ENCODE measurements at places on chromosomes 12 and 14.

DNA sequence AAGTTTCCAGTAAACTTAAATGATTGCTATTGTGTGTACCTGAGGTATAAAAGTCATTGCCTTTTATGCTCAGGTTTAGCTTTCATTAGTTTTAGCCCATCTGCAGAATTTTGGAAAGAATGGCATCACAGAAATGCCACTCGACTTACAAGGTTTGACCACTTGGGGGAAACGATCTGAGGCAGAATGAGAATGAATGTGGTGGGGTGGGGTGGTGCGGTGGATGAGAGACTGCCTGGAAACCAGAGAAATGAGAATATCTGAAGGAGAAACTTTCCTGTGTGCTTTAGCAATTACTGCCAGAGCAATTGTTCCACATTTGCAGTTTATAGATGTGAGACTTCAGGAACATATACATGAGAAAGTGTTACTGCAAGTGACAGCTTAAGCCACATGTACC, 225.4 kb upstream of the PDE3A start:
- peak; percentile 34 for DNase-seq

DNA sequence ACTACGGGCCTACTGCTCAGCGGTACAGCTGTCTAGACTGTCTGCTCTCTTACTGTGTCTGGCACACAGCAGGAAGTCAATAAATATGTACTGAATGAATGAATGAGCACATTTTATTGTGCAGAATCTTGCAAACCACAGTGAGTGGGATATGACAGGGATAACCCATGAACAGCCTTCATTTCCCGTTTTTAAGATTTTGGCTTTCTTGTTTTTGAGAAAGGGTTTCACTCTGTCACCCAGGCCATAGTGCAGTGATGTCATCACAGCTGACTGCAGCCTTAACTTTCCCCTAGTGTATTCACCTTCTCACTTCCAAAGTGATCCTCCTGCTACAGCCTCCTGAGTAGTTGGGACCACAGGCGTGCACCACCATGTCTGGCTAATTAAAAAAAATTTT, 203.1 kb downstream of the AEBP2 start:
- no peak for DNase-seq

GRCh38 chr12:130706885-130707570, 9.1 kb downstream of the RIMBP2 start:
- DNase-seq: no peak

DNA sequence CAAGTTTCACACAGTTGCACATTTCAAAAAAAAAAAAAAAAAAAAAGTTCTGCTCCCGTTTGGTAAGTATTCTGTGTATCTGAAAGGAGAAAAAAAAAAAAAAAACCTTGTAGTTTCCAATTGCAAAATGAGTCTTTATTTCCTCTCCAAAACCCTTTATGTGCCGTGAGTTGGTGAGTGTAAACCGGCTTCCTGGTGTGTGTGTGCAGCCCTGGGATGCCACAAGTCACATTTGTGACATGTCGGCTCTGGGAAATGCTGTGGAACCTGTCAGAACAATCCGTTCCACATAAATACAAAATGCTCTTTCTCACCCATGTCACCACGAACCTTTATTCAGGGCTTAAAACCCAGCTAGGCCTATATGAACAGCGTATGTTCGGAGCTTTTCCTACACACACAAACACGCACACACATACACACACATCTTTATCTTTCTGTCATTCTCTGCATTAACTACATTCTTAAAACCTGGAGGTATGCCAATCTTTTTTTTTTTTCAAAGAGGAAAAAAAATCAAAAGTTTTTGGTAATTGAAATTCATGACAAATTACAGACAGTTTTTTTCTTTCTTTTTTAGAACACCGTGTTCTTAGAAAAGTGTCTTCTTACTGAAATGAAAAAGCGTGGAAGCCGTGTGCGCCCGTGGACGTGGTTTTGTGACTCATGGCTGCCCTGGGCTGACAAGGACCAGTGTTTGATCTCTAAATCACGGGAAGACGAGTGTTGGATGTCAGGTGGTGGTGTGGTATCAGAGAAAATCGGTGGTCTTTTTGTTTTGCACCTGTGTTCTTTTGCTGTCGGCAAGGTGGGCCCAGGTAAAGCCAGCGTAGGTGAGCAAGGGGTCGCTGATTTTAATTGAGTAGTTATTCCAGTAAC, 612.0 kb downstream of the VRK1 start:
- DNase-seq: no peak

- DNase-seq: peak; percentile 82
Measured at GRCh38 chr14:64726585-64726890, 22.3 kb downstream of the PLEKHG3 start.

GRCh38 chr12:13197526-13198143, 1.1 kb downstream of the EMP1 start:
- no peak for DNase-seq

DNA sequence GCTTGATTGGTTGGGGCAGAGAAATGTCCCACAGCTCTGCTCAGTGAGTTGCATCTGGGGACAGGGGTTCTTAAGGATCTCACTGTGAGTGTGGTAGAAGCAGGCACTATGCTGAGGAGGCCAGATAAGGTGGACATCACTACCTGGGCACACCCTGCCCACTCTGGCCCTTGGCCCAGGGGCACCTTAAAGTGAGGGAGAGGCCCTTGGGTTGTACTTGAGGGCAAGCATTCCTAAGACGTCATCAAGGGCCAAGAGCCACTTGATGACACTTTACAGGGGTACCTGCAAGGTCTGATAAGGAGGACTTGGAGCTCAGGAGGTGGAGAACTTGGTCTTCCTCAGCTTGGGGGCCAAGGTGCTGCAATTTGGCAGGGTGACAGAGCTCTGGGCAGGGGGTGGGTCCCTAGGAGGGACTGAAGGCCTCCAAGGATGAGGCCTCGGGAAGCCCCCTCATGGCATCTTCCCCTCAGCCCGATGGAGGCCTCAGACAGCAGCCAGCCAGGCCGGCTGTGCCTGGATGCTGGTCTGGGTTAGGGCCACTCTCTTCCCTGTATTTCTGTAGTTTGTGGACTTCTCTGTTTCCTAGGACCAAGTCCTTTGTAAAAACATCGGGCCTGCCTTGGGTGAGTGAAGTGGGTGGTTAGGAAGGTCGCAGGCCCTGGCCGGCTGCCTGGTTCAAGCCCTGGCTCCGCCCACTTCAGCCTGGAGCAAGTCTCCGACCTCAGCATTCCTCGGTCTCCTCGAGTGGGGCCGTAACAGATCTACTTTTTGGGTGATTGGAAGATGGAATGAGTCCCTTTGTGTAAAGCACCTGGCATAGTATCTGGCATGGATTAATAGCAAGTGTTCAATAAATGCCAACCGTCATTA, 24.8 kb downstream of the GPR68 start:
- DNase-seq: no peak

All from NCI-H82 (cell line).